Activated effector memory CD4-positive, alpha-beta T cell treated with Interleukin-2 at 50 U/mL for 16 hours (primary cell): ENCODE measurements at places on chromosomes 5 and 9.

DNA sequence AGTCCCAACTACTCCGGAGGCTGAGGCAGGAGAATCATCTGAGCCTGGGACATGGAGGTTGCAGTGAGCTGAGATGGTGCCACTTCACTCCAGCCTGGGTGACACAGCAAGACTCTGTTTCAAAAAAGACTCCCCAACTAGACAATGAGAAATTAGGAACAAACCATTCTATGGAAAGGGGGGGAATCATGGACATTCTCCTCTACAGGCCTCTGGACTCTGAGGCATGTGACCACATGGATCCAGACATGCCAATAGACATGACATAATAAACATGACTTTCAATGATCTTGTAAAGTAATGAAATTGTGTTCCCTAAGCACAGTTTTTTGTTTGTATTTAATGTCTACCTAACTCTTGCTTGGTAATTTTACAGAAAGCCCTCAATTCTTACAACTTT is 8.8 kb downstream of the HOMER1 start:
- DNase-seq, result no peak

DNA sequence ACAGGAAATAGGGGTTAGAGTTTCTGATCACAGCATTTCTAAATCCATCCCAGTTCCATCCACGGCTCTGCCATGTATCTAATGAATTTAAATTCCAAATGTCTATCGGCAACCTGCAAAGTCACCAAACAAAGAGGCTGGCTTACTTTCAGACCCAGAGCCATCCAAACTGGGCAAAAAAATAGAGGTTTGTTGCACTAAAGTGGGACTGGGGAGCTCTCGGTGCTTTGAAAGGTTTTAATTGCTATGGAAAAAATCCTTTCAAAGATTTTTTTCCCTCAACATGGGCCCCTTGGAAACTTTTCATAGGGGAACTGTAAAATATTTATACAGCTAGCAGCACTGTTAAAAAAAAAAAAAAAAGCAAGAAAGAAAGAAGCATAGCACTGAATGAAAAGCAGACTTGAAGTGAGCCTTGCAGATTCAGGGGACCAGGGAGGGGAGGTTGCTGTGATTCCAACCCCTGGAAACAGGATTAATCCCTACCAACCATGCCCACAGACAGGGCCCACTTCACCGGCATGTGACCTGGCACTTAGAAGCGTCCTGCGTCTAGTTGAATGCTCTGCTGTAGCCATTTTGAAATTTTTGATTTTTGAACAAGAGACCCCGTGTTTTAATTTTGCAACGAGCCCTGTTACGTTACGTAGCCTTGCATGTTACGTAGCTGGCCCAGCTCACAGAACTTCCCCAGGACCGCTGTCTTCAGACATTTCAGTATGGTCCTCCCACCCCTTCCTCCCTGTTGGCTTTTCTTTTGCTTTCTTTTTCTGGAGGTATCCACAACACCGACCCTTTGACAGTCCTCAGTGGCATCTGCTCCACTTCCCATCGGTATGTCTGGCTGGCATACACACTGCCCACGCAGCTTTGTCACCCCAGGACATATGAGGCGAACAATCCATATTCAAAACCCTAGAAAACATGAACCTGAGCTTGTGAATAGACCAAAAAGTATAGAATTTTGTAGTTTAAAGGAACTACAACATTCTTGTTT is 105.3 kb upstream of the NFIB start:
- no peak for DNase-seq

- no peak for DNase-seq
Measured at GRCh38 chr9:117088140-117088539, 326.7 kb downstream of the ASTN2 start.

- no peak for DNase-seq
Measured at GRCh38 chr9:128718475-128718874, 5.5 kb downstream of the ZDHHC12 start.

- DNase-seq, result peak; percentile 42
Measured at GRCh38 chr9:3467593-3468219, 58.1 kb downstream of the RFX3 start.

DNA sequence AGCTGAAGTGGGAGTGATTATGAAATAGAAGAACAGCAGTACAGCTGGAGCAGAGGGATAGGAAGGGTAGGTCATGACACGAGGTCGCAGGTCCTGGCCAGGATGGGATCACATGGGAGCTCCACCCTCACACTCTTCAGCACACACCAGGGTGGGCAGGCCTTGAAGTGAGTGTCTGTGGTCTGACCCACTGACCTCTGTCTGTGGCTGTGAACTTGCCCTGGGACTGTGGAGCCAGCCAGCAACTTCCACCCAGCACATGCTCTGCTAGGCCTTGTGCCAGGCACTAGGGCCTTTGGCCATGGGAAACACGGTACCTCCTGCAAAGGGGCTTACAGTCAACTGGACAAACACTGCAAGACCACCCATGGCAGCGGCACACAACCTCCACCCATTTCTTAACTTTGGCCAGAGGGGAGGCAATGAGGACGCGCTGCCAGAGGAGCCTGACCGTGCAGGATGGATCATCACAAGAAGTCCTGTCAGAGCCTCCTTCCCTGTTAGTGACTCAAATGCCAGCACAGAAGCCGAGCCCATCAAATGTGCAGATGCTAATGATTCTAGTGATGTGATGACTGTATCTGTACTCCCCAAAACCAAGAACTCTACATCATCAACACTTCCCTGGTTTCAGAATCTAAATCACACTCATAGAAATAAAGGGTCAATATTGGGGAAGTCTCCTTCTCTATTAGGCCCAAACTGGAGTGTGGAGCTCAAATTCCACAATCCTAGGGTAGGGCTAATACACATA is 113.6 kb downstream of the DPYSL3 start:
- no peak for DNase-seq

DNA sequence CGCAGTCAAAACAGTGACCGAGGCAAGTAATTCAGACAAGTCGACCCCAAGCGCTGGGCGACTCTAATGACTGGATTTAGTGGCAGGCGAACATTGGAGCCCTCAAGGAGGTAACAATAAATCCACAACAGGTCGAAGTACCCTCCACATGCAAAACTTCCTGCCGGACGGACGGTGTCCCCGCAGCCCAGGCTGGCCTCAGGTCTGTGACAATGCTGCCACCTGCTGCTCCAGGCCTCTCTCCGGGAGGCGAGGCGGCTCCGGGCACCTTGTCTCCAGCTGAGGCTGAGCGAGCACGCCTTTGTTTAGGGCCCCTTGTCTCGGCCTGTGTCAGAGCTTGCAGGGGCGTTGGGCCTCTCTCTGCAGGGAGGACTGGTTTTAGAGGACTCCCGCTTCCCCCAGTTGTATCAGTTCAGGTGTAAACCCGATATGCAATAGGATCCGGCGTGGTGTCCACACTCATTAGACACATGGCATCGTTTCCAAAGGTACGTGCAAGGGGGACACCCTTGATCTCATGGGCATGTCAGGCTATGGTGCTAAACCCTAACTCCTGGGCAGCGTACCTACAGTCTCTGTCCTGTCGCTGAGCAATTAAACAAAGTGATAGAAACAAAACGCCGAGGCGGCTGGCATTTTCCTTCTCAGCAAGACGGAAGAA is 628.0 kb upstream of the ADAMTS16 start:
- DNase-seq, result no peak

- no peak for DNase-seq
Measured at GRCh38 chr9:27261517-27262211, 35.3 kb downstream of the EQTN start.

DNA sequence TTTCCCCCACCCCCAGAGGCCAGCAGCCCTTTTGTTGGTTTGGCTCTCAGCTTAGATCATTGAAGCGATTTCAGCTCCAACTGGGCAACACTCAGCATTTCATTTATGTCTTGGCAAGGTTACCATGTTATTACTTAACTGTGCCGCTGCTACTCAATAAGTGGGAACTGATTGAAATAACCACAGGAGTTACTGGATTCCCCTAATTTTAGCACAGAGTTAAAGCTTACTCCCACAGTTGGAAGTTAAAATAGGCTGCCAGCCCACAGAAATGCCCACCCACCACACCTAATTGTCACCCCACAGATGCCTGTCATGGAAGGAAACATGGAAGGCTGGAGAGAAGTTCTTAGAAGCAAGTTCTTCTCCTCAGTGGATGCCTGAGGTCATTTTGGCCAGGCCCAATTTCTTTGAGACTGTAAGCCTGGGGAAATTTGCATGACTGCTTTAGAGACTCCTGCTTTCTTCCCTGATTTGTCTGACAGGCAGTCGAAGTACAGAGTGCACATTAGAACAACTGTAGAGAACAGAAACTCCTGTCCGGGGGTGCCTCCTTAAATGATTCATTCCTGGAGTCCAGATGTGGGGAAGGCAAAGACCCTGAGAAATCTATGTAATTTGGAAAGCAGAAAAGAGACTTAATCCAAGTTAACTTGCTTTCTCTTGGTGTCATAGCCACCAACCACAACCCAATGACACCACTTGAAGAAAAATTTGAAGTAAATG is 370.0 kb downstream of the ZSWIM6 start:
- no peak for DNase-seq

DNA sequence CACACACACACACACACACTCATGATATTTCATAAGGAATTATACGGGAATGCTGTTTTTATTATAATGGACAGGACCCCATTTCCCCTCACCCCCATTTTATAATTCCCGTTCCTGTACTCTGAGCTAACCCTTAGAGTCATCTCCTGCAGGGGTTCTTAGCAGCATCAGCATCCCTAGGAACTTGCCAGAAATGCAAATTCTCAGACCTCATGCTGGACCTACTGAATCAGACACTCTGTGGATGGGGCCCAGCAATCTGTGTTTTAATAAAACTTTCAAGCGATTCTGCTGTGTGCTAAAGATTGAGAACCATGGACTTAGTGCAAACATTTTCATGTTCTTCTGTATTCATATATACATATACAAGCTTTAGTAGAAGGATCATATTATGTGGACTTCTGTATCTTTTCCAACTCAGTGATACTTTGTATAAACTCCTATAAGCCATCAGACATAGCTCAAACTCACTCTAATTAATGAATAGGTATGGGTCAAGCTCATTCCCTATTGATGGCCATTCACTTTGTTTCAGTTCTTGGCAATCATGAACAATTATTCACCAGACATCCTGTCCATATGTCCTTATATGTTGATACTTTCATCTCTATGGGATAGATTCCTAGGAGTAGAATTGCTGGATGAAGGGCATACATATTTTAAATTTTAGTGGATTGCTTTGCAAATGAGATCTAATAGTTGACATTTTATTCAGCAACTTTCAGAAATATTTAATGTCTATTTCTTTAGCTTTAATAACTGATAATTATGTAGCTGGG is 65.5 kb downstream of the ARHGEF28 start:
- no peak for DNase-seq
